ENCODE measurements at places on chromosomes 11 and 22.
A peak's percentile ranks its signal among the peaks of the same experiment; 100 is the strongest.

GRCh38 chr11:2515401-2516275, 70.8 kb downstream of the KCNQ1 start:
- no peak for DNase-seq

DNA sequence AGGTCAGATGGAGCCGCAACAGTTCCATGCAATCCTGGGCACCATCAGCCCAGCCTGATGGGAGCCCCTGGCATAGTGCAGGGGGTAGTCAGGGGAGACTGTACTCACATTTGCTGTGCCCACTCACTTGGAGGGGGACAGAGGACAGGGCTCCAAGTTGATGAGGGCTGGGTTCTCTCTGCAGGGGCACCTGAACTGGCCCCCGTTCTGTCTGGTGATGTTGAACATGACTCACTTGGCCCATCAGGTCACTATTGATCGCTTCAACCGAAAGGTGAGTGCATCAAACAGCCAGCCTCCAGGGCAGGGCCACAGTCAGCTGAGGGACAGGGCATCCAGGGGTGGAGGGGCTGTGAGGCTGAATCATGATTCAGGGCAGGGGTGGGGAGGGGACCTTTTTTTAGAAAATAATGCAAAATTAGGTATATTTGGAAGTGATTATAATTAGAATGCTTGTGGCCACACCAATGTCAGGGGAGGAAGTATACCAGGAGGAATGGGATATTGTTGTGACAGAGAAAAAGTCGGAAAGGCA, 66.4 kb downstream of the OTOG start:
- DNase-seq: no peak

DNA sequence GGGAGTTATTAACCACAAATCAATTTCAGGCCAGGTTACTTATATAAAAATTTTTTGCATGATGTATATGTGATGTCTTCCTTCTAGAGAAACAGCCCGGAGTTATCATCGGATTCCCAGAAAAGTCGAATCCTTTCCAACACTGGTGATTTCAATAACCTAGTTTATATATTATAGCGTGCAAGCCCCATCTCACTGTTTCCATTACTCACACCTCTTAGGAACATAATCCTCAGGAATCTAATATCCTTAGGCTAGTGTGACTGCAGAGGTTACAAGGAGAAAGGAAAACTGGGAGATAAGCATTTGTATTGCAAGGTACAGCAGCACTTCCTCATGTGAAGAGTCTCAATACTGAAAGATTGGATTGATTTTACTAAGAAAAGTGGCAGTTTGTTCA, 20.3 kb downstream of the ARHGAP20 start:
- no peak for DNase-seq

- no peak for DNase-seq
Observed at GRCh38 chr11:45400591-45400990, 114.5 kb upstream of the SYT13 start.

- no peak for DNase-seq
Observed at GRCh38 chr22:43081968-43082367, 7.2 kb downstream of the TTLL1 start.

- no peak for DNase-seq
Observed at GRCh38 chr11:85896876-85897275, 41.7 kb downstream of the CCDC83 start.

GRCh38 chr11:29937526-29937925, 79.3 kb downstream of the KCNA4 start:
- no peak for DNase-seq

DNA sequence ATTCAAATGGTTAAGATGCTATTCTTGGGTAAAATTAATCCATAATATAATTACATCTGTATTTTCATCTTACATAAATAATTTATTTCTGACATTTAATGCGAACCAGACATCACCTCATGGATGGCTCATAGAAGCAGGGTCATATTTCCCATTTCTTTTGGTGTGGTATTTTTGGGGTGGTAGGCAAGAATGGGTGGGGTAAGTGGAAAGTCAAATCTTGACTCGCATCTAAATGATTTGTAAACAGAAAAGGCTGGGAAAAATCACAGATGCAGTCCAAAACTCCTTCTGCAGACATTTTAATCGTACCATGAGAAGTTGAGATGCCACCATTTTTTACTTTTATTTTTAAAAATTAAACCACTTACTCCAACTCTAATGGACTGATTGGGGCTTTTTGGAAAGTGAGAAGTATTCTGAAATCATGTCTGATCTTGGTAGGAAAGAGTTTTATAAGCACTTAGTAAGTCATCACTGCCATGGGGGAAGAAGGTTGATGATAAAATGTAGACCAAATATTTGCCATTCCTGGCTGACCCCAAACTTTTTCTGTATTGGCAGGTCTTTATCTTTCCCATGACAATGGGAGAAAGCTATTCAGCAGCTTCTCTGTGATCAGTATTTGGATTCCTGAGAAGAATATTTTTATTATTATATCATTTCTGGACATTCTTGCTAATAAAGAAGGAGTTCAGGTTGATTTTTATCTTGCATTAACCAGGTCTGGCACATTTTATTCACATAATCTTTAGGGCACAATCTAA, 47.2 kb upstream of the BLID start:
- DNase-seq: no peak

GRCh38 chr11:1706634-1707400, 9.8 kb downstream of the KRTAP5-6 start:
- DNase-seq: peak; percentile 26

GRCh38 chr11:45110562-45110961, 35.9 kb upstream of the PRDM11 start:
- DNase-seq: peak; percentile 81

- DNase-seq: no peak
Observed at GRCh38 chr11:32385998-32386397, 49.3 kb downstream of the WT1 start.

DNA sequence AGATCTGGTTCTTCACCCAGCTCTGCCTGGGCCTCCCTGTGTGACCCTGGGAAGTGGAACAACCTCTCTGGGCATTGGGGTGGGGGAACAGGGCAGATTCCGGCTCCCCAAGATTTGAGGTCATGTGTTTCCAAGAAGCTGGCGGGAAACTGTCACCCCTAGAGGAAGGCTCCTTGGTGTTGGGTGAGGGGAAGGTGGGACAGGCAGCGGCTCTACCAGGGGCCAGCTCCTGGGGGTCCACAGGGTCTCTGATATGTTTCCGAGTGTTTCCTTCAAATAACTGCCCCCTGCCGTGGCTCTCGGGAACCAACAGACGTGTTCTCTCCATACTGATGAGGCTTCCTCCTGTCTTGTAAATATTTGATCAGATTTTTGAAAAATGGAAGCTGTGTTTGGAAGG, 78.5 kb downstream of the MPPED1 start:
- no peak for DNase-seq

DNA sequence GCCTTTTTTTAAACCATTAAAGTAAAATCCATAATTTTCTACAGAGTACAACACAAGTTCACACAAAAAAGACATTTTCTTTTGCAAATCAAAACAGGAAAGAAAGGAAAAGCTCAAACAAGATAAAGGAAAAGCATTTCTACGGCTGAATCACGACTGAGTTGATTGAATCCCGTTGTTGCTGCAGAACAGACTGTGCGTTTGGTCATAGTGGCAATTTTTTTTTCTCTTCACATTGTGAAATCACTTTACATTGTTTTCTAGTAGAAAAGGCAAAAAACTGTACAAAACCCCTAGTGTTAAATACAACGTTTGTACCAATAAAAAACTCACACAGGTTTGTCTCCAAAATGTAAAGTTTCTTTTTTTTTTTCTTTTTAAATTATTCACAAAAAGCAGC, 17.3 kb upstream of the RAPSN start:
- no peak for DNase-seq

DNA sequence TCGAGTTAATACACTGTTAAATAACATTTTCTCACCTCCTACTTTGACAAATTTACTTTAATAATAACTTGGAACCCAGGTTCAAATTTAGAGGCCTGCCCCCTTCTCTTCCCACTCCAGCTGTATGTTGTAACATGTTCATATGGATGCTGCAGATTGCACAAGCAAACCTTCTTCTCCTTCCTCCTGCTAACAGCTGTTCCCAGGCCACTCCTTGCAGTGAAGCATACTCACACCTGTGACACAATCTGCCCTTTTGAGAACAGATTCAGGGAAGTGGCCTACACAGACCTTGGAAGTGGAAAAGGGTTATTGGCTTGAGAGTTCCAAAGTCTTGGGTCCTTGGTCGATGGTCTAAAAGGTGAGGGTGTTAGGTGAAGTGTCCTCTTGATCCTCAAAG, 131.9 kb downstream of the TEAD1 start:
- DNase-seq: no peak

DNA sequence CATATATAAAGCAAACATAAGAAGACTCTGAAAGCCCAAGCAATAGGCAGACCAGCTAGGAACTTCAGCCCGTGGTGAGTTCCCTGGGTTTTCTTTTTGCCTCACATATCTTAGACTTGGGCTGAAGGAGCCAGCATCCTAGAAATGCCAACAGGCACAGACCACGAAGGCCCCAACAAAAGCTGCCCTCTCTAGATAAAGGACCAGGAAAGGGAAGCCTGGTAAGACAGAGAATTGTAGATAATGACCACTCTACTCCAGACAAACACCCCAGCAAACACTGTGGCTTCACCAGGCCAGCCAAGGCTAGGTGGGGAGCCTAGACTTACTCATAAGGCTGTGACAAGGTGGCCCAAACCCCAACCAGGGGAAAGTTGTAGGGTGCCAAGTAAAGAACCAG, 11.2 kb downstream of the GAL start:
- no peak for DNase-seq

DNA sequence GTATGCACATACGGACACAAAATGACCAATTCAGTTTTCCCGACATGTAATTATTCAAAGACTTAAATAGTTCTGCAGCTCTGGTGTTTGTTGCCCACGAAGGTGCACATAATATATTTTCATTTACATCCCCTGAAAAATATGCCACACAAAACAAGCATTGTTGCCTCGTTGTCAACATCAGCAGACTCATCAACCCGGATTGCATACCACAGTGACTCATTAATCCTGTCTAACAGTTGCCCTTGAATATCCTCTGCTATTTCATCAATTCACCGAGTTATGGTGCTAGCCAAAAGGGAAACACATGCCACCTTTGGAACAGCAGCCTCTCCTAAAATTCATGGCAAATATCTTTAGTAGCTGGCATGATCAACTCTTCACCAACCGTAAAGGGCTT, 582.2 kb downstream of the LRRC4C start:
- no peak for DNase-seq

DNA sequence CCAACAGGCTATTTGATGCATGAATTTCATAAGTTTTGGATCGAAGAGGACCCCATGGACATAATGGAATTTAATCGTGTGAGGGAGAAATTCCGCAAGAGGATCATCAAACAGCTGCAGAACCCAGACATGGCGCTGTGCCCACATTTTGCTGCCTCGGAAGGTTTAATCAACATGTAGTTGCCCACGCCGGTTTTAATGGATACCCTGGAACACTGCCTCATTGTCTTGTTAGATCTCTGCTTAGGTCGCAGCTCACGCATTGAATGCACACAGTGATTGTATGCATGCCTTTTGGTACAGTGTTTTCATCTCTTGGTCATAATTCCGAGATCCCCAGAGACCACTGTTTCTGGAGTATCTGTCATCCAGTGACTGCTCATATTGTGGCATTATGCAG, 46.8 kb downstream of the SLN start:
- no peak for DNase-seq

DNA sequence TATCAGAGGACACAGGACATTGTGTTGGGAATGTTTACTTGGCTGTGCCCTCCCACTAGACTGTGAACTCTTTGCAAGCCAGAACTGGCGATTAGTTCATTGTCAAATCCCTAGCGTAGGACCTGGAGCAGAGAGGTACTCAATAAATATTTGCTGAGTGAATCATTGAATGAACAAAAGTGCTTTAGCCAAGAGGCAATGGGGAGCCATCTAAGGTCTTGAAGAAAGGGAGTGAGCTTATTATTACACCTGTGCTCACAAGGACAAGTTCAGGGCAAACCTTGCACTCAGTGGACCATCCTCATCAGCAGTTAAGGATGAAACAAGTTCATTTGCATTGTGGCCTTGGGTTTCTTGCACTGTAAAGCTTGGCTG, 1.1 kb upstream of the RASSF10 start:
- DNase-seq: no peak

GRCh38 chr11:96125400-96125799, 201.5 kb upstream of the MTMR2 start:
- no peak for DNase-seq

- no peak for DNase-seq
Observed at GRCh38 chr22:37930952-37931440, 22.4 kb downstream of the C22orf23 start.

DNA sequence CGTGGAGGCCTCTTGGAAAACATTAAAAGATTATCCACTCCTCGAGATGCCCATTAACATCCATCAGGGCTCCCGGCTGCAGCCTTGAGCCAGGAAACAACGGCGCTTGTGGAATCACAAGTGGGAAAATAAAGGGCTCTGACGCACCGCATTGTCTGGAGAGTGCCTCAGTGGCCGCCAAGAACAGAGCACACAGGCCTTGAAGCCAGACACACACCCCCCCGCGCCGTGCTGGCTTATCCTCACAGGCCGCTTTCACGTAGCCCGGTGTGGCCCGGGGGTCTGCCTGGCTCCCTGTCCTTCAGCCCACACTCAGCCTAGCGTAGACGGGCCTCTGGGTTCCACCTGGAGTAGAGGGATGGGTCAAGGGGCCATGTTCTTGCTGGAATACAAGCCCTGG, 1020.5 kb downstream of the BRD1 start:
- no peak for DNase-seq

- peak; percentile 65 for DNase-seq
Observed at GRCh38 chr11:61791737-61792309, 576 bp downstream of the TMEM258 start.

GRCh38 chr11:71843858-71844257, 10.9 kb downstream of the DEFB108B start:
- DNase-seq: no peak

DNA sequence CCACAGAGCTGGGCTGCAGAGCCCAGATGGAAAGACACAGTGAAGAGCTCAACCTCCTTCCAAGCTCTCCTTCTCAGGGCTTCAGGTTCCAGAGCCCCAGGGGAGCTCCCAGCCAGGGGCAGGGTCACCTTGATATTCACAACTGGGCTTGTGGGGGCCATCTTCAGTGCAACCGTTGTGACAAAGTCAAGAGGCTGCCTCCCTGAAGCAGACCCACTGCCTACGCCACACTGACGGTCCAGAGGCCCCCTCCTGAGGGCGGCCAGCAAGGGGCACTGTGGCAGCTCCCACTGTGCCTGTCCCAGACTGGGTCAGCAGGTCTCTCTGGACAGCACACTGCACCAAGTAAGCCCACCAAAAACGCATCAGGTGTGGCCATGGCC, 84.1 kb downstream of the DGCR2 start:
- no peak for DNase-seq

- DNase-seq: no peak
Observed at GRCh38 chr22:23773483-23774113, 949 bp downstream of the MMP11 start.
